PC-9 (cell line): ENCODE measurements at places on chromosomes 1 and 21. TPM values are rescaled to one million over a fixed set of nuclear protein-coding genes. Genes with fewer than 3 reads are reported as not detected.

DNA sequence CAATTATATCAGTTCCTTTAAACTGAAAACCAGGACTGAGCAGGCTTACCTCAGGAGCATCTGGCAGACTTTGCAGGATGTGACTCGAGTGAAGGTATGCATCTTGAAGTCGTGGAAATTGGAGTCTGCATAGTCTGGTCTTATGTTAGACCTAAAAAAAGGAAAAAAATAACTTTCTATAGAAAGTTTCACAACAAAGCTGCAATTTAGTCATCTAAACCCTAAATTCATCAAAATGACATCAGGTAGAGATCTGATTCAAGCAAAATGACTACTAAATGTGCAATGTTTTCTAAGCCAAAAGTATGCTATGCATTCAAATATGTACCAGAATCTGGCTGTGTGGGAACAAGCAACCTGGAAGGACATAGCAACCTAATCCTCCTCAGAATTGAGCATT lies 260.1 kb downstream of the VAV3 start:
- DNase-seq, result peak; percentile 33

DNA sequence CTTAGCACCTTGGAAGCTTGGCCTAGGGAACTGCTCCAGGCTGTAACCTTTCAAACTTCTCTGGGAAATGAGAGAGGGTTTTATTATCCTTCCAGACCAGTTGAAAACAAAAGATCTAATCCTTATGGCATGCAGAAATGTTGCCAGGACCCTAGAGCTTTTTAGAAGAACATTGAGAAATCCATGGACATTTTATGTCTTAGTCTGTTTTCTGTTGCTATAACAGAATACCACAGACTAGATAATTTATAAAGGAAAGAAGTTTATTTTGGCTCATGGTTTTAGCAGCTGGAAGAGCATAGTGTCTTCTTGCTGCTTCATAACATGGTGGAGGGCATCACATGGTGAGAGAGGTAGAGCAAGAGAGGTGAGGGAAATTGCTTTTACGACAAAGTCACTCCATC lies 25.8 kb downstream of the OSBPL9 start:
- no peak for DNase-seq

DNA sequence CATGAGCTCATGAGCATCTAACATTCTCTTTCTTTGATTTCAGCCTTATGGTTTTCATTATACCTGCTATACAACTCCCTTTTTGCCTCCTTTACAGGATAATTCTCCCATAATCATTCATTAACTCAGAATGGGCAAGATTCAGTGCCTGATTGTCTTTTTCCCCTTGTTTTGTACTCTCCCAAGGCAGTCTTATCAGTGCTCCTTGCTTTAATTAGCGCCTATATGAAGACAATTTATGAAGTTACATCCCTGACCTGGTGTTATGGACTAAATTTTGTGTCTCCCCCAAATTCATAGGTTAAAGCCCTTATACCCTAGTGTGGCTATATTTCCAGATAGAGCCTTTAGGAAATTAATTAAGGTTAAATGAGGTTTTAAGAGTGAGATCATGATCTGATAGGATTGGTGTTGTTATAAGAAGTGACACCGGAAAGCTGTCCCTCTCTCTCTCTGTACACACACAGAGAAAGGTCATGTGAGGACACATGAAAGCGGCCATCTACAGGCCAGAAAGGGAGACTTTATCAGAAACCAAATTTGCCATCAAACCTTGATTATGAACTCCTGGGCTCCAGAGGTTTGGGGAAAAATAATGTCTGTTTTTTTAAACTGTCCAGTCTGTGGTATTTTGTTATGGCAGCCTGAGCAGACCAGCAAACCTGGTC lies 185.8 kb upstream of the CHODL start:
- no peak for DNase-seq

Gene AHDC1
- total RNA-seq, result 45.9 and 48.8 TPM in 2 replicates

Gene INAVA
- total RNA-seq, result 49.8 and 64.8 TPM in 2 replicates
